ENCODE measurements at places on chromosomes 5 and 9.

DNA sequence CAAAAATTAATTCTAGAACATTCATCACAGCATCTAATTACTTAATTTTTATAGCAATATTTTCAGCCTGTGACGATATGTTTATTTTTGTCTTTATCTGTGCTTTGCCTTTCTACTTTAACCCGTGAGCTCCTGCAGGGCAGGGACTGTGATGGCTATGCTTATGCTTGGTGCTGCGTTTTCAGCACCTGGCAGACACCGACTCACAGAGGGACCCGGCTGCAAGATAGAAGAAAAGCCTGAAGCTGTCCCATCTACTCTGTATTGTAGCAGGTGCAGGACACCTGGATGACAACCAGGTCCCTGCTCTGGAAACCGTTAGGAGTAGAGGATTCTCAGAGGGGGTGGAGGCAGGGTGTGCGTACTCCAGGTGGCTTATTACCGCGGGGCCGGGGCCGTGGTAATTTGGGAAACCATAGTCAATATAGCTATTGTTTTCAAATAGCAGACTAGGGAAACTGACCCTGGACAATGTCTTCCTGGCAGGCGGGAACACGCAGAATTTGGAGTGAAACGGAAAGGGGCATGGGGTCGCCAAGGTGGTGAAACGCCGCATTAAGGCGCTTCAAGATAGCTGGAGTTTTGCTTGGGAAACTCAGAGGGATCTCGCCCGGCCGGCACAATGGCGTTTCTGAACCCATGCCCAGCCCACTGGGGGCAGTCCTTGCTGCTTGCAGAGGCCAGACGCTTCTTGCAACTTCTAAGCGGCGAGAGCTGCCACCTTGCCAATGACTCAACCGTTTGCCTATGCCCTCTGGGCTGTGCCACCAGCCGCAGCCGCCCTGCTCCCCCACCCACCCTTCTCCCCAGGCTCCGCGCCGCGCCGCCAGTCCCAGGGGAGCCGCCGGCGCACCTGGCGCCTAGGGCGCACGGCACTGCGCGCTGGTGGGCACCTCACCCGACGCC is 140.1 kb upstream of the PALM2AKAP2 start:
- no peak for DNase-seq

DNA sequence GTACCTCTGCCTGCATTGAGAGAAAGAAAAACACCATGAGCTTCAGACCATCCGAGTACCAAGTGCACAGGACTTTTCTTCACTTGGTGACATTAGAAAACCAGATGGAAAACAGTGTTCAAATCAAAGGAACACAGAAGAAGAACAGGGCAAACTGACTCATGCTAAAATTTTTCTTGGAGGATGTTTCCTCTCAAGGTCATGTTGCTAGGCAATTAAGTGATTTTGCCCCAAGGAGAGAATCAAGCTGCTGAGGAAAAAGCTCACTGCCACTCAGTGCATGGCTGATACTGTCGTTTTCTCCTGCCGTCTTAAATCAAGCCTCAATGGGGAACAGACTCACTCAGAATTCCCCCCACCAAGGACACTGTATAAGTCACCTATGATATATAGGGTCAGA is 57.9 kb upstream of the SIMC1 start:
- no peak for DNase-seq

- DNase-seq: peak; percentile 61
Observed at GRCh38 chr5:77957-78804, 13.8 kb upstream of the PLEKHG4B start.

DNA sequence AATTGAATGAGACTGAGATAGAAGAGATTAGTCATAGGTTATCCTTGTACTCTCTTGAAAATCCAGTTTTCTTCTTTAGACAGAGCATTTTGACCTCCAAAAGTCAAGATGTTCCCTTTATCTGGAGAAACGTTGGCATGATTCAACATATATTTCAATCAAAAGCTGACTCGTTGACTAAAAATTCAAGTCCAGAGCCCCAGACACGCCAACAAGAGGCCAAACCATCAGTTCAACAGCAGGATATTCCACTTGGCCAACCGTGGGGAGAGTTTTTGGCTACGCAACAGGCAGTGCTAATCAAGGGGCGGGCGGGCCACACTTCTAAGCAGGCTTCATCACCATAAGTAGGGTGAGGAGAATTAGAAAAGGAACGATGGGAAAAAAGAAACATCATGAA is 119.1 kb downstream of the SLIT3 start:
- no peak for DNase-seq

GRCh38 chr9:80720579-80720978 is 968.8 kb downstream of the TLE1 start:
- no peak for DNase-seq

GRCh38 chr9:33249983-33250382 is 10.0 kb downstream of the SPINK4 start:
- no peak for DNase-seq

DNA sequence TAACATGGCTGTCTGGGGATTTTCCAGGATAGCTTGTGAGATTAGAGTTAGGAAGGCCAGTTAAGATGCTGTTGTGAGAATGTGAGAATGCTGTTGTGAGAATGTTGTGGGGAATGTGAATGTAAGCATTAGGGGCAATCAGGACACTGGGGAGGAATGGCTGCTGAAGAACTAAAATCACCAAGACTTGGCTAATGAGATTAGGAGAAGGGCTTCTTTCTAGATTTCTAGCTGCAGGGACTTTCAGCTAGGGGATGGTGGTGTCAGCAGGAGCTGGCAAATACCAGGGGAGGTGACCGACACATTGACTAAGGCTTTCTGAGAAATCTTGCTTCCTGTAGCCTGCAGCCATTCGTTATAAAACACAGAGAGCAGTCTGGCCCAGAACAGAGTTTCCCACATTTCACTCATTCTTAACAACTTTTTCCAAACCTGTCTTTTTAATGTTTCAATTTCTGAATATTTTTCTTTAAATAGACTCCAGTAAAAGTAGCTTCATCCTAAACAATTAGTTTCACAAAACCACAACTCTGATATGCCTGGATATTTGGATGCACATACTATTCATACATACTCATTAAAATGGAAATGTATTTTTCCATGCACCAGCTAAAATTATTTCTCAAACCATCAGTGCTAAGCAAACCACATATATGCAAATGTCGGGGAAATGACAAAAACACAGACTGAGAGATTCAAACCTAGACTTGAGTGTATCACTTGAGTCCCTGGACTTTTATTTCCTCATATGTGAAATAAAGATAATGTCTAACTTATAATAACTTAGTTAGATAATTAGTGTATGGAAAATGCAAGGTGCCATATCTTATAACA is 89.3 kb upstream of the TNC start:
- DNase-seq: no peak

DNA sequence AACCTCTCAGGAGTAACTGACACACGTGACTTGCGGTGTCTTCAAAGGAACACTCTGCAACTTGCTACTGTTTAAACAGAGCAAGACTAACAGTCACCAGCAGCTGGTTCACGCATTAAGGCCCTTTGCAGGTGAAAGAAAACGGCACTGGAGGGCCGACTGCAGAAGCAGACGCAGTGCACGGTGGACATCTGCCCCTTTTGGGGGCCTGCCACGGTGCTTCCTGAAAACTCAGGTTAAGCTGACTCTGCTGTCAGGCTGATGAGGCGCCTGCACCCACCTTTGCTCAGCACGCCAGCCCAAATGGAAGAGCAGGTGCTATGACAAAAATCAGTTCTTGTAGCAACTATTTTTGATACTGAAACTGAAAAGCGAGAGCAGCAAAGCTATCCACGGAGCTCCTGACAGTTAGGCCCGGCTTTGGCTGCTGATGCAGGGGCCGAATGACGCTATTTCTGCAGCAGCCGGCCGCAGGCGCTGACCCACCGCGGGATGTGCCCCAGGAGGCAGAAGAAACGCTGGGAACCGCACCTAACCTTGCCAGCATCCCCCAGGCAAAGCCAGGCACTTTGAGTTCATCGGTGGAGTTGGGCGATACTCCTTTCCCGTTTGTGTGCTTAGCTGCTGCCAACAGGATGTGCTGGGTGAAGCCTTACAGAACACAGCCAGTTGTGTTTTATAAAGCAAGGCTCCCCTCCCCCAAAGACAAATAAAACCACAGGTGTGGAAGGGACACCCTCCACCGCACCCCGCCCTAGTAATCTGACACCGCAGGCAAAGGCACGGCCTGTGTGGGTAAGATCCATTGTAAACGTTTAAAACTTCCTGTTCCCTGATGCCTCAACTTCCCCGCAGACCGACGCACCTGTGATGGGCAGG is 21.1 kb upstream of the TERT start:
- no peak for DNase-seq

GRCh38 chr5:153676406-153676805 is 185.9 kb downstream of the GRIA1 start:
- DNase-seq: no peak

- DNase-seq: no peak
Observed at GRCh38 chr5:167030500-167031120, 1260.8 kb upstream of the WWC1 start.

DNA sequence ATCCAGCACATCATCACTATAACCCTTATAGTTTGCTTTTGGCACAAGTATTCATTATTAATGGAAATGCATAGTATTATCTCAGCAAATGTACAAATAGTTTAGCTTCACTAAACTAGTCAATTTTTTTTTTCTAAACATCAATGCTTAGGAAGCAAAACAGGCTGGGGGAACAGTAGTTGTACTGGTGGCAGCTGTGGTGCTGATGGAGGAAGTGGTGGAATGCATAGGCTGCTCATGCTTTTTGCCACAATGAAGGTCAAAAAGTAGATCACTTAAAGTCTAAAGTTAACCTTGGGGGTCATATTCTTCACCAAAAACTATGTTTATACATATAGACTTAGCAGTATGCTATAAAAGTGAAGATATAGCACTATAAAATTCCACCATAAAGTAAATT is 36.3 kb upstream of the CDKN2B start:
- peak; percentile 53 for DNase-seq
